ENCODE measurements at places on chromosomes 5 and 9.

DNA sequence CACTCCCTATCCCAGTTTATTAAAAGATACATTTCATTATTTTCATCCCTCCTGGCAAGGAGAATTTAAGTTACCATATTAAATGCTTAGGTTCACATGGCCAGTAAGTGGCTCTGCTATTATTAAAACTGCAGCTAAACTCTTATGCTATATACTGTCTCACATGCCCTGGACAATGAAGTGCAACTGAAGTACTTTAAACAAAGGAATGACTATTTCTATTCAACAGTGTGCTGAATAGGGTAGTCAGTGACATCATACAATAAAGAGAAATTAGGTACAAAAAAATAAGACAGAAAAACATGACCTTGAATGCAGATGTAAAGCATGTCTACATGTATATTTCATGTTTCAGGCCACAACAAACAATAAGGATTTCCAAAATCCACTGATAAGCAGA, 282.6 kb upstream of the SMC2 start:
- DNase-seq = no peak

- DNase-seq = no peak
Observed at GRCh38 chr5:178425621-178426068, 164.5 kb downstream of the COL23A1 start.

DNA sequence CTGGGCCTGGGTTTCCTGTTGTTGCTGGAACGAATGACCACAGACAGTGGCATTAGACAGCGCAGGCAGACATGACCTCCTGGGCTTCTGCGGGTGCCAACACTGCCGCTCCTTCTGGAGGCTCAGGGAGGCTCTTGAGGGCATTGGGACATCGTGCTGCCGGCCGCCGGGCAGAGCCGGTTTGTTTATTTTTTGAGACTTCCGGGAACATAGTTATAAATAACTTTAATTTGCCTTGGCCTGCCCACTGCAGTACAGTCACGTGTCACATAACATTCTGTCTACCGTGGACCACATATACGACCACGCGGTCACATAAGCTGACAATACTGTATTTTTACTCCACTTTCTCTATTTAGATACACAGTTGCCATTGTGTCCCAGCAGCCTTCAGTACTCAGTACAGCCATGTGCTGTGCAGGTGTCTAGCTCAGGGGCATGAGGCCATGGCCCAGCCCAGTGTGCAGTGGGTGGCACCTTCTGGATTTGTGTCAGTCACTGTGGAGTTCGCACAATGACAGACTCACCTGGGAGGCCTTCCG, 8.2 kb upstream of the TOR4A start:
- no peak for DNase-seq

GRCh38 chr9:86093788-86094555, 5.4 kb downstream of the GOLM1 start:
- no peak for DNase-seq

DNA sequence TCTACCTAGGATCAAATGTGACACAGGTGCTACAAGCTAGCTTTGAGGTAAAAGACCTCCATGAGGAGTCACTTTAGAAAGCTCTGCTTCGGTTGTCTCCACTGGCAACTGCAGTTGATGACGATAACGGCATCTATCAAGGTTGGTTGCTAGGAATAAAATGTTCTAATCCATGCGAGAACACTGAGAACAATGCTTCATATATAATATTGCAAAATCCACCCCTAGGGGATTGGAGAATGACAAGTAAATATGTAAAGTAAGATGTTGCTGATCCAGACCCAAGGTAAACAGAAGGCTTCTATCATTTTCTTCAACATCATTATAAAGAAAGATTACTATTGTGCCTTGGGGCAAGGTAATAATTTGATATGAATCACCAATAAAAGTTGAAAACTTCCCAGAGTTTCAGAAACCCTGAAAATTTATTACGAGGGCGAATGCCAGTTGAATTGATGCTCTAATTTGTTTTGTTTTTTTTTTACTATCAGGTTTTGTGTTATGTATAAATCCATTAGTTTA, 1003.4 kb downstream of the CDH18 start:
- DNase-seq = no peak

GRCh38 chr5:37875051-37875787, 35.4 kb upstream of the GDNF start:
- no peak for DNase-seq

DNA sequence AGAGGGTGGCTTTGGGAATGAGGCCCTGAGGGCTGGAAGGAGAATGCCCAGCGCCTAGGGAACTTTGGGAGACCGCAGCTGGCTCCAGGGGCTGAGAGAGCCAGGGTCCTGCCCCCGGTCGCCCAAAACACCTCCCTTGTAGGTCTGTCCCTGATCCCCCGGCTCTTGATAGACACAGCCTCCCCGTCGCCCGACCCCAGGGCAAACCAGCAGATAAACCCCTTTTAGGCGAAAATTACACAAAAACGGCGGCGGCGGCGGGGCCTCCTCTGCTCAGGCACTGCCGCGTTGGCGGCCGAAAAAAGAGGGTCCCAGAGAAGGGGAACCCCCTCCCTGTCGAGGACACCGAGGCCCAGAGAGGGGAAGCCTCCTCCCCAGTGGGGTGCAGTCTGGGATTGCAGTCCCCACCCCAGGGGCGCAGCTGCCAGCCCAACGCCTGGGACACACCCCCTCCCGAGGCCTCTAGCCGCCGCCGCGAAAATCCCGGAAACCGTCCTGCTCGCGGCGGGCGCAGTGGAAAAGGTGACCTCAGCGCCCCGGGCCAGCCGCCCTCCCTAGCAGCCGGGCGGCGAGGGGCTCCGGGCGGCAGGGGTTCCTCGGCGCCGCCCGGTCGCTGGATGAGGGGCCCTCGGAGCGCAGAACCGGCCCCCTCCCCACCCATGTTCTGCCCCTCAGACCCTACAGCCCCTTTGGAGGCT, 3.1 kb upstream of the BARX1 start:
- no peak for DNase-seq

DNA sequence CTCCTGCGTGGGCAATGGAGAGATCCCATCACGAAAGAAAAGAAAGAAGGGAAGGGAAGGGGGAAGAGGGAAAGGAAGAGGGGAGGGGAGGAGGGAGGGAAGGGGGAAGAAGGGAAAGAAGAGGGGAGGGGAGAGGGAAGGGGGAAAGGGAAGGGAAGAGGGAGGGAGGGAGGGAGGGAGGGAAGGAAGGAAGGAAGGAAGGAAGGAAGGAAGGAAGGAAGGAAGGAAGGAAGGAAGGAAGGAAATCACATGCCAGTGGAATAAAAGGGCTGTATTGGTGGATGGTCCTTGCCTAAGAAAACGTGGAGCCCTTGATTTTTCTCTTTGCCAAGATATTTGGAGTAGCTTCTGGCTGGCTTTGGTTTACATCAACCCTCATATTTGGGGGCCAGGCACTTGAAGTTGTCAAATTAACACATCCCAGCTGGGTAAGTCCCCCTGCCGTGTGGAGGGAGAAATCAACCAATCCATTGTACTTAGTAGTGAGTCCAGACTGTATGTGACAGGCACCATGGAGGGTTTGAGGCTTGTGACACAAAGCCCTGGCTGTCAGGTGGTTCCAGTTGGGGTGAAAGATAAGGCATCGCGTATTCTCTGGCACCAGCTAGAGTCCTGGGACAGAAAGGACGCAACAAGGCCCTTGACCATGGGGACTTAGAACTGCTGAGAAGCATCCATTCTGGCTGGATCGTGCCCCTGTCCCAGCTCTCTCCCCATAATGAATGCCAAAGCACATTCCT, 23.7 kb downstream of the IDNK start:
- no peak for DNase-seq

DNA sequence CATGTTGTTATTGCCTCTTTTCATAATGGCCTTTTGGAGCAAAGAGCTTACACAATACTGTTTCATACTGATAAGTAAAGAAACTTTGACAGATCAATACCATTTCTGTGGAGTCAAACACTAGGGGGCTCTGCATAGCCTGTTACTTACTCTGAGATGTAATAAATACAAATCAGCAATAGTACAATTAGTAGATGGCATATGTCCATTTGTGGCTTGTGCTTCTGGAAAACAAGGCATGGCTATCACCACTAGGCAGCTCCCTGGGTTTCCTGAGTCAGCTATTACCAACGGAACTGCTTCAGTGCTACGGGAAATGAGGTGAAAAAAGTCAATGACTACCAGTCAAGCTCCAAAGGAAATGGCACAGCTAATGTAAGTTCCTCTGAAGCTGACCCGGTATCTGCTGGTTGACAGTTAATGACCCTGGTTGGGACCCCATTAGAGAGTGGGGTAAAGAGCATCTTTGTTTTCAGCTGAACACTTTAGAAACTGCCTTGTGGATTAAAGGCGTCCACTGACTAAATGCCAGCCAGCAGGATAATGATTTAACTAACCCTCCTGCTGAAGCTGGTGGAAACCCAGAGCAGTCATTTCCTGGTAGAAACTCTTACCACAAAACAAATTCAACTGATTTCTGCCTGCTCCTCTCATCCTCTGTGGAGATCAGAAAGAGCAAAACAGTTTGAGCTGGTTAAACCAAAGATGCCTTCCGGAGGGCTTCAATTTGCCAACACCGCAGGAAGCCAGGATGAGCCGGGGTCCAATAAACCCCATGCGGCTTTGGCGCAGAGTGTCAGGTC, 69.0 kb upstream of the FAM169A start:
- no peak for DNase-seq

- DNase-seq = no peak
Observed at GRCh38 chr9:132609184-132609583, 26.8 kb downstream of the BARHL1 start.

- no peak for DNase-seq
Observed at GRCh38 chr9:73782166-73782565, 630.5 kb downstream of the ANXA1 start.

GRCh38 chr9:15513335-15513734, 2.6 kb upstream of the PSIP1 start:
- DNase-seq = no peak

GRCh38 chr5:62762503-62762902, 183.9 kb downstream of the LRRC70 start:
- DNase-seq = no peak

DNA sequence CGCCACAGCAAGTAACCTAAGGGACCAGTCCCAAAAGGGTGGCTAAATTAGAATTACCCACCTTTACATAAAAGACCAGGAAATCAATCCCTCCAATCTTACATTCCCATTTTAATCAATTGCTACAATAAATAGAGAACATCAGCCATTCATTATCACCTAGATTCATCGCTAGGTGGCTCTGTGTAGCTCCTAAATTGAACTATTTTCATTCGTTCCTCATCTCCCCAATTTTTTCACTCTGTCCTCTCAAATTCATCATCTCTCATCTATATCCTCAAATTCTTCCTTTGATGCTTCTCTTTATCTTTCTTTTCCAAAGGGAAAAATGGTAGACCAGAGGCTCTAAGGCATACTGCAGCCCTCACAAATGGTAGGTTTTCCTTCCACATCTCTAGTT, 108.2 kb upstream of the TNC start:
- no peak for DNase-seq

- no peak for DNase-seq
Observed at GRCh38 chr5:159469496-159470372, 139.4 kb upstream of the IL12B start.

GRCh38 chr9:113921396-113921925, 45.4 kb downstream of the ZNF618 start:
- DNase-seq = no peak

GRCh38 chr5:39578887-39579497, 154.2 kb upstream of the DAB2 start:
- no peak for DNase-seq

DNA sequence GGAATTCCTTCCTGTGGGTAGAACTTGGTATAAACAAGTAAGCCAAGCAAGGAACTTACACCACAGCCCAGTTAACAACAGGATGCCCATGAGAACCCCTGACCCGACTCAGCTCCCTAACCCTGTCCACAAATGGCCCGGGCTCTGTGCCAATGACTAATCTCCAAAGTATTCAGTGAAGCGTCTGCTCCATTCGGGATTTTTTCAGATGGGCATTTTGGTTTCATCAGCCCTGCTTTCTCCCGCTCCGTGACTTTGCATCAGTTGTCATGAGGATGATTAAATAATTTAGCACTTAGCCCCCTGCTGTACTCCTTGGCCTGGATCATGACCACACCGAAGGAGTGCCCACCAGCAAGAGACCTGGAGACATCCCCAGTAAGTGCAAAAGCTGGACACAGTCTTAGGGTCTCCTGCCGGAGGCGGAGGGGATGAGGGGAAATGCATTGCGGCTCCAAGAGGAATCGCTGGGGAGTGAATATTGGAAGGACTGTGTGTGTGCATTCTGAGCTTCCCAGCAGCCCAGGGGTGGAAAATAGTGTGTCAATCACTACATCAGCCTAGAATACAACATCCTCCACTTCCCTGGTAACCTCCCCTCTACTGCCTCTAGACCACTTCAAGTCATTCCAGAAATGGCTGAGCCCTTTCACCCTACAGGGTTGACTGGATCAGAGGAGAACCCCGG, 41.4 kb upstream of the DNAH5 start:
- no peak for DNase-seq

GRCh38 chr5:75389430-75389829, 52.4 kb downstream of the HMGCR start:
- no peak for DNase-seq
